ENCODE measurements at places on chromosomes 13 and 19. TPM values are rescaled to one million over a fixed set of nuclear protein-coding genes. Genes with fewer than 3 reads are reported as not detected.

GRCh38 chr13:35888457-35888883 lies 242.7 kb downstream of the DCLK1 start:
- no peak for DNase-seq

GRCh38 chr19:45771311-45771933 lies 2.4 kb upstream of the SIX5 start:
- no peak for DNase-seq

Gene GRIN2D
- total RNA-seq, result 0.45 TPM

Gene NFIX
- total RNA-seq, result 5.4 TPM

Gene KLF12
- 25.6 TPM for total RNA-seq

Gene SYNE4
- total RNA-seq, result 1.8 TPM

GRCh38 chr13:29621841-29622240 lies 26.4 kb upstream of the SLC7A1 start:
- no peak for DNase-seq

Gene ENOX1
- total RNA-seq, result 1.8 TPM

Gene SIAH3
- 0.02 TPM for total RNA-seq

- DNase-seq, result no peak
Observed at GRCh38 chr13:74103970-74104555, 30.1 kb downstream of the KLF12 start.

Gene DDA1
- 39.7 TPM for total RNA-seq

- DNase-seq, result no peak
Observed at GRCh38 chr13:113373811-113374485, 10.0 kb upstream of the GRTP1 start.

DNA sequence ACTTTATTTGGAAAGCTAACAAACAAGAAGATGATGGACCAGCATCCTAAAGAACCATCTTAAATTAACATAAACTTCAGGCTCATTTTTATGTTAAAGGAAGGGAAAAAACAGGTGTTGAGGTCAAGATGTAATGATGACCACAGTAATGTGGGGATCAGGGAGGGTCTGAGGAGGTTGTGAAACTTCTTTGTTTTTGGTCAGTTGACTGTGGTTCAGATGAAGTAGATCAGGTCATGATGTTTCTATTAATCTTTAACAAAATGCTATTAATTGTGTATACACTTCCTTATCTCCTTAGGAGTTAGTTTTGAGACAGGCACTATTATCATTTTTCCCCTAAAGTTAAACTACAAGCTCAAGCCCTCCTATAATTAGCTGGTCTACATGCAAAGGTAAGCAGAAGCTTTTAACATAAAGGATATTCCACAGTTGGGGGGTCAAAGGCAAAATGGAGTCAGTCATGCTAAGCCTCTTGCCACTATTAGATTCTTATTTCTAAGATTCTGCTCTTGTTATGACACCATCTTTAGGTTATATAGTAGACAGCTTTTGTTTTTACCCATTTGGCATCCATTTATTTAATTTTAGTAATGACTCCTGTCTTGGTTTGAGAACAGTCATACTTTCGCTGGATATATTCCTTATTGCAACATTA lies 800.1 kb upstream of the PCDH9 start:
- DNase-seq, result no peak

DNA sequence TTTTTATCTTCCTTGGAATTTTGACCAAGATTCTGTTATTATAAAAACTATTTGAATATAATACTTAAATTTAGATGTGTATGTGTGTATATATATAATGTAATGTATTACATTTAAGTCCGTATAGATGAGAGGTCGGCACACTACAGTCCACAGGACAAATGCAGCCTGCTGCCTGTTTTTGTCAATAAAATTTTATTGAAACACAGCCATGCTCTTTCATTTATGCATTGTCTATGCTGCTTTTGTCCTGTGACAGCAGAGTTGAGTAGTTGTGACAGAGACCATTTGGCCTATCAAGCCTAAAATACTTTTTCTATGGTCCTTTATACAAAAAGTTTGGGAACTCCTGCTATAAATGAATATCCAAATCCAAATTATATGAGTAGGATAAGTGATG lies 69.7 kb downstream of the PCCA start:
- no peak for DNase-seq

DNA sequence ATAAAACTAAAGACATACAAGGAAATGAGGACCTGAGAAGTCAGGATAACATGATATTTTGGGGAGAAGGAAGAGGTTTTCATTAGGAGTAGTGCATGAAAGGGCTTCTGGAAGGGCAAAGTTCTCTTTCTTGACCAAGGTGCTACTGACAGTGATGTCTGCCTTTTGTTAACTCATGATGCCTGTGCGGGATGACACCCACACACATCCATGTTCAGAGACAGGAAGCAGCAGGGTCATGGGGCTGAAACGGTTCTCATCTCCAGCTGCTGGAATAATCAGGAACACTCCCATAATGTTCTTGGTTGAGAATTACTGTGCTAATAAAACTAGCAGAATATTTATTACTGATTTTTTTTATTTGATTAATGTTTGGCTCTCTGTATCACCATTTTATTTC lies 29.1 kb downstream of the KCNC3 start:
- DNase-seq, result no peak

Data from activated naive CD4-positive, alpha-beta T cell treated with anti-CD3 and anti-CD28 coated beads, Interleukin-2, amount 50 U/mL, for 72 hours (primary cell).